Thymus (tissue), 14 donors: ENCODE measurements at places on chromosomes 6 and 20. TPM values are rescaled to one million over a fixed set of nuclear protein-coding genes. Genes with fewer than 3 reads are reported as not detected.

Gene ELMO2
- polyA plus RNA-seq = 32.9 TPM

Gene OPRM1
- 0.02 TPM for polyA plus RNA-seq

Gene ZNF334
- 9.3 TPM for polyA plus RNA-seq

Gene CCN2
- polyA plus RNA-seq = 213 TPM

Gene BNIP5
- polyA plus RNA-seq = 0.23 TPM

Gene TXLNB
- polyA plus RNA-seq = 6.3 TPM

Gene PPP1R3G
- 0.75 TPM for polyA plus RNA-seq

Gene PROKR2
- polyA plus RNA-seq = not detected

Gene APOM
- polyA plus RNA-seq = 9.1 TPM

Gene ASIP
- polyA plus RNA-seq = 1.8 TPM

Gene SNAP91
- 0.66 TPM for polyA plus RNA-seq

Gene DEFB126
- not detected for polyA plus RNA-seq

Gene SOD2
- 759 TPM for polyA plus RNA-seq

Gene SLC13A3
- 1.9 TPM for polyA plus RNA-seq

Gene TGM2
- polyA plus RNA-seq = 47.2 TPM

Gene C20orf144
- 0.23 TPM for polyA plus RNA-seq

Gene FAM83D
- 2.5 TPM for polyA plus RNA-seq

Gene GSTA3
- polyA plus RNA-seq = not detected

Gene PRL
- polyA plus RNA-seq = 10.5 TPM

Gene MUCL3
- 0.02 TPM for polyA plus RNA-seq

Gene C6orf132
- 4.8 TPM for polyA plus RNA-seq

Gene PRRT1
- polyA plus RNA-seq = 6.1 TPM
